ENCODE measurements at places on chromosomes 7 and 10. TPM values are rescaled to one million over a fixed set of nuclear protein-coding genes. Genes with fewer than 3 reads are reported as not detected.

The NKX1-2 gene
- not detected for polyA plus RNA-seq

GRCh38 chr7:9407816-9408215, 974.4 kb downstream of the NXPH1 start:
- H3K27me3 ChIP-seq: no peaks in the 10 kb centered on the region
- H3K27ac ChIP-seq: no peak overlapping the region
- H3K36me3 ChIP-seq: no peaks in the 10 kb centered on the region
- no peak overlapping the region for H3K4me3 ChIP-seq

DNA sequence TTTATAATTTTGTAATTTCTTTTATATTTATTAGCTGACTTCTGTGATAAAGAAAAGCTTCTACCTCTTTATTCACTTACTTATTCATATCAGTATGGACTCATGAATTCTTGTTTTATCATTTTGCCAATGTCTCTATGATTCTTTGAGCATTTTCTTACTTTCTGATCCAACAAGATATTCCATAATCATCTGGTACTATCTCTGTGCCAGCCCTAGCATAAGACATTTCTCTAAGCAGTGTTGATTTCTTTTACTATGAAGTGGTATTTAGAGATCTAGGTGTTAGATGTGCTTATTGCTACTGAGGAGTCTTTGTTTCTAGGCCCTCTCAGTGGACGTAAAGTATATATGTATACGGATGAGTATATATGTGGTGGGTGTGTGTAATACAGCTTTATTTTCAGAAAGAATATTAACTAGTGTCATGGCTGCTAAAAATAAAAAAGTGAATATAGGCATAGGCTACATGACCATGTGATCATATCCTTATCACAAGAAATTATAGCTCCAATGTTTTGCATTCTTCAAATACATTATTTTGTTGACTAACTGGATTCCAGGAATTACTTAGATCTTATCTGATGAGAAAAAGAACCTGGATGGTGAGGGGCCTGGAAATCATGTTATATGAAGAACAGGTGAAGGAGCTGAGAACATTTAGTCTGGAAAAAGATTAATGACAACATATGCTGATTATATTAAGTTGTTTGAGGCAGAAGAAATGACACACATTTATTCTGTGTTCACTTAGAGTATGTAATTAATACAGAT, 13.1 kb downstream of the PHTF2 start:
- no peak for DNase-seq
- peaks cover 7% of the 10 kb centered on the region for H3K36me3 ChIP-seq
- no peaks in the 10 kb centered on the region for H3K4me1 ChIP-seq
- H3K27ac ChIP-seq: no peak overlapping the region

GRCh38 chr10:120262857-120263547, 194.0 kb upstream of the PLPP4 start:
- H3K27ac ChIP-seq: no peak overlapping the region
- H3K4me1 ChIP-seq: no peaks in the 10 kb centered on the region
- no peaks in the 10 kb centered on the region for H3K27me3 ChIP-seq
- H3K4me3 ChIP-seq: no peak overlapping the region

DNA sequence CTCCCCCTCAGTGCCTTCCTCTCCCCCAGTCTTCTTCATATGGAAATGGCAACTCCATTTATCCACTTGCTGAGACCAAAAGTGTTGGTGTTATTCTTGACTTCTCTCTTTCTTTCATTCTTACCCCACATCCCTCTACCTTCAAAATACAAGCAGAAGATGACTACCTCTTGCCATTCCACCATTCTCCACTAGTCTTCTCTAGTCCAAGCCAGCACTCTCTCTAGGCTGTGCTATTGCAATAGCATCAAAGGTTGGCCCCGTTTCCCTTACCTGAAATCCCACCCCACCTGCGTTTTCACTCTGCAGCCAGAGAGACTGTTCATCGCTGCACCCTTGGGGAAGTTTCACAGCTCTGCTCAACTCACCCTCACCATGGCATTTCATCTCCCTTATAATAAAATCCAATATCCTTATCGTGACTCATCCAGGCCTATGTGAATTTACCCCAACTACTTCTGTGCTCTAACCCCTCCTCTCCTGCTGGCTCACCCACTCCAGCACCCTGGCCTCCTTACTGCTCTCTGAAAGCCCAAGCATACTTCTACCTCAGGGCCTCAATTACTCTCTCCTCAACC, 109.1 kb downstream of the LSM5 start:
- no peak for DNase-seq
- H3K27ac ChIP-seq: no peak overlapping the region
- no peaks in the 10 kb centered on the region for H3K36me3 ChIP-seq
- H3K27me3 ChIP-seq: no peaks in the 10 kb centered on the region
- no peak overlapping the region for H3K4me3 ChIP-seq
- no peaks in the 10 kb centered on the region for H3K4me1 ChIP-seq

DNA sequence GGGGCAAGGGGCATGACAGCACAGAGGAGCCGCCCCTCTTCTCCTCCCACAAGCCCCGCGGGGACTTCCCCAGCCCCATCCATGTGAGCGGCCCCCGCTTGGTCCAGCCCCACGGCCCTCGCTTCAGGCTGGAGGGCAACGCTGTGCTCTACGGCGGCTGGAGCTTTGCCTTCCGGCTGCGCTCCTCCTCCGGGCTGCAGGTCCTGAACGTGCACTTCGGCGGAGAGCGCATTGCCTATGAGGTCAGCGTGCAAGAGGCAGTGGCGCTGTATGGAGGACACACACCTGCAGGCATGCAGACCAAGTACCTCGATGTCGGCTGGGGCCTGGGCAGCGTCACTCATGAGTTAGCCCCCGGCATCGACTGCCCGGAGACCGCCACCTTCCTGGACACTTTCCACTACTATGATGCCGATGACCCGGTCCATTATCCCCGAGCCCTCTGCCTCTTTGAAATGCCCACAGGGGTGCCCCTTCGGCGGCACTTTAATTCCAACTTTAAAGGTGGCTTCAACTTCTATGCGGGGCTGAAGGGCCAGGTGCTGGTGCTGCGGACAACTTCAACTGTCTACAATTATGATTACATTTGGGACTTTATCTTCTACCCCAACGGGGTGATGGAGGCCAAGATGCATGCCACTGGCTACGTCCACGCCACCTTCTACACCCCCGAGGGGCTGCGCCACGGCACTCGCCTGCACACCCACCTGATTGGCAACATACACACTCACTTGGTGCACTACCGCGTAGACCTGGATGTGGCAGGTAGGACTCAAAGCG, 5.1 kb downstream of the AOC1 start:
- peaks cover 3% of the 10 kb centered on the region for H3K4me1 ChIP-seq
- no peak for DNase-seq
- H3K36me3 ChIP-seq: no peaks in the 10 kb centered on the region
- no peak overlapping the region for H3K4me3 ChIP-seq
- no peak overlapping the region for H3K27ac ChIP-seq
- no peaks in the 10 kb centered on the region for H3K27me3 ChIP-seq

DNA sequence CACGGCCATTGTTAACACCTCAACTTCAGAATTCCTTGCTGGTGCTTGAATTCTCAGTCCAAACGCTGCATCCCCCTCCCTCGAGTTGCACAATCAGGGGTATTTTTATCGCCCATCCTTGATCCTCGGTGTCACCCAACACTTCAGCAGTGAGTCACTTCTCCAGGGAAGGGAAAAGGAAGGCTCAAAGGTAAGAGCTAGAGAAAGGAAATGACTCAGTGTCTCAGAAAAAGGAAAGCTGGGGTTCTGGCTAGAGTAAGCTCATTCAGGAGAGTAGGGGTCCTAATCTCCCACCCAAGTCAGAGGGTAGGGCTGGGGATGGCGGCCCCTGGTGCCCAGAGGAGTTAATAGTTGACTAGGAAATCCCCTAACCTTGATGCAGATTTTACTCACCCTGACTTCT, 39.8 kb upstream of the TRIM8 start:
- H3K36me3 ChIP-seq: peaks cover 61% of the 10 kb centered on the region
- H3K27me3 ChIP-seq: no peaks in the 10 kb centered on the region
- H3K4me1 ChIP-seq: peaks cover 3% of the 10 kb centered on the region
- H3K4me3 ChIP-seq: no peak overlapping the region
- no peak for DNase-seq

DNA sequence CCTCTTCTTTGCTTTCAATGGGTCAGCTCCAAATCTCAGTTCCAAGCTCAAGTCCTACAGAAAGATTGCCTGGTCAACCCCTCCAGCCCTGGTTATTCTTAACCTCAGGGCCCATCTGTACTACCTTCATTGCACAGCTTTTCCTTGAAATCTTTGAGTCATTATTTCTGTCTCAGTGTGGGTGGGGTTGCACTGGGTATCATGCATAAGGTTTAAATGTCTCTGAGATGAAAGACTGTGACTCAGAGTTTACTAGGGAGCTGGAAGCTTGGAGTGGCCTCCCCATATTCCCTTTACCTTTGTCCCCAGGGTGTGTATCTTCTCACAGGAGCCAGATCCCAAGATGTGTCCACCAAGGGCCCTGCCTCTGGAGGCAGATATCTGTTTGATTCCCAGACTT, 3.3 kb upstream of the OR6V1 start:
- DNase-seq: no peak
- no peak overlapping the region for H3K27ac ChIP-seq
- peaks cover 33% of the 10 kb centered on the region for H3K4me1 ChIP-seq

DNA sequence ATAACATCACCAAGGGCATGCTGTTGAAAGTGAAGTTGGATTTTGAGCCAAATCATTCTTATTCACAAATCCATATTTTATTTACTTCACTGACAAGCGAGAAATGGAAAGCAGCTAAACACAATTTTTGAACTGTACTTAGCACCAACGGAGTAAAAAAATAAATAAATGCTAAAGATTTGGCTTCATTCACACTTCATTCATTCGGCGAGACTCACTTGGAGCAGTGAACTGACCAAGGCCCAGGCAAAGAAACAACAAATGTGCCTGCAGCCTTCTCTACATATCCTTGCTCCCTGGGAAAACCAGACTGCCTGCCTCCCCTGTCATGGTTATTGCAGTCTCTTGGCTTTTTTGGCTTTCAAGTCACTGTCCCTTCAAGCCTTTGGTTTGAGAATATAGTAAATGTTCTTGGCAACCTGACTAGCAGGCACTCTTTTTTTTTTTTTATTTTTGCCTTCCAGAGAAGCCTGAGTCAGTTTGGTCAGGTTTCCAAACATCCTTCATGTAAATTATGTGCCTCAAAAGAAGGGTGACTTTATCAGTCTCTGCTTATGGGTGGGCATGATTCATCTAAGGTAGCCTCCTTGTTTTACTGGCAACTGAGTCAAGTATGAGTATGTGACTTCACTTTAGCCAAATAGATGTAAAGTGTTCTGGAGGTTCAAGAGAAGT, 177.6 kb upstream of the MEOX2 start:
- no peaks in the 10 kb centered on the region for H3K27me3 ChIP-seq
- DNase-seq: no peak
- H3K36me3 ChIP-seq: no peaks in the 10 kb centered on the region
- H3K4me3 ChIP-seq: no peak overlapping the region
- H3K27ac ChIP-seq: no peak overlapping the region
- no peaks in the 10 kb centered on the region for H3K4me1 ChIP-seq

GRCh38 chr10:122864194-122864592, 15.2 kb downstream of the FAM24B start:
- no peak for DNase-seq
- no peak overlapping the region for H3K27ac ChIP-seq
- no peaks in the 10 kb centered on the region for H3K4me1 ChIP-seq
- no peak overlapping the region for H3K4me3 ChIP-seq

DNA sequence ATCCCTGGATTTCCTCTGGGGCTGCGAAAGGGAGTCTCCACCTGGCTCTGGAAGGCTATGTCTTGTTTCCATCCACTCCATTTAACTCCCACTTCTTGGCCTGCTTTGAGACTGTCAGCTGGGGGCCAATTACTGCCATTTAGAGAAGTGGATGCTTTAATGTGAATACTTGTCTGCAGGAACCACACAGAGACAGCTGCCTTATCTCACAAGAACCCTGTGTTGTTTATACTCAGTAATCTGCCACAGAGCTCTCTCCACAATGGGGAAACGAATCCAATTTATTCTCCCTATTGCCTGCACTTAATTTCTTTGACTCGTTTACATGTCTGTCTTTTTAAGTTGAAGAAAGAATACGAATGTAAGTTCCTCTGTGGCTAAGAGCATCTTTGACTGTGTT, 787.0 kb upstream of the C7orf33 start:
- H3K4me3 ChIP-seq: no peak overlapping the region
- H3K36me3 ChIP-seq: no peaks in the 10 kb centered on the region
- no peaks in the 10 kb centered on the region for H3K4me1 ChIP-seq
- no peaks in the 10 kb centered on the region for H3K27me3 ChIP-seq

DNA sequence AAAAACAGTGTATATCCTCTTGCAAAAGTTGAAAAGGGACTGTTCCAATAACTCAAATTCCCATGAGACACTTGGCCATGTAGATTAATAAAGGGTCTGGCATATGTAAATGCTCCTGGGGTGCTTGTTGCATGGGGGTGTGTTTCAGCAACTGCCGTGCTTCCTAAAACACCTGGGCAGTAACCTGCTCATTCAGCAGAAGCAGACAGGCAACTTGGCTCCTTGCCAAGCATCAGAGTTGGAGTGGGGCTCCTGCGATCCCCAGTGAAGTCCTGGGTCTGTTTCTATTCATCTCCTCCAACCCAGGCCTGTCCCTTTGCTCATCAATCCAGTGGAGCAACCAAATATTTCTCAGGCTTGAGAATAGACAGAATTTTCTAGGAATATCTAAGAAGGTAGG, 42.2 kb upstream of the ADAM12 start:
- no peak overlapping the region for H3K4me3 ChIP-seq
- DNase-seq: no peak
- no peaks in the 10 kb centered on the region for H3K27me3 ChIP-seq
- H3K4me1 ChIP-seq: no peaks in the 10 kb centered on the region
- no peak overlapping the region for H3K27ac ChIP-seq

The OR2A1 gene
- polyA plus RNA-seq: not detected

GRCh38 chr7:136877990-136878389, 9.5 kb downstream of the CHRM2 start:
- DNase-seq: no peak
- no peak overlapping the region for H3K4me3 ChIP-seq
- H3K4me1 ChIP-seq: no peaks in the 10 kb centered on the region
- no peaks in the 10 kb centered on the region for H3K36me3 ChIP-seq

GRCh38 chr10:31694929-31695837, 233.4 kb downstream of the ARHGAP12 start:
- H3K4me1 ChIP-seq: peaks cover 33% of the 10 kb centered on the region
- H3K36me3 ChIP-seq: no peaks in the 10 kb centered on the region
- no peaks in the 10 kb centered on the region for H3K27me3 ChIP-seq

DNA sequence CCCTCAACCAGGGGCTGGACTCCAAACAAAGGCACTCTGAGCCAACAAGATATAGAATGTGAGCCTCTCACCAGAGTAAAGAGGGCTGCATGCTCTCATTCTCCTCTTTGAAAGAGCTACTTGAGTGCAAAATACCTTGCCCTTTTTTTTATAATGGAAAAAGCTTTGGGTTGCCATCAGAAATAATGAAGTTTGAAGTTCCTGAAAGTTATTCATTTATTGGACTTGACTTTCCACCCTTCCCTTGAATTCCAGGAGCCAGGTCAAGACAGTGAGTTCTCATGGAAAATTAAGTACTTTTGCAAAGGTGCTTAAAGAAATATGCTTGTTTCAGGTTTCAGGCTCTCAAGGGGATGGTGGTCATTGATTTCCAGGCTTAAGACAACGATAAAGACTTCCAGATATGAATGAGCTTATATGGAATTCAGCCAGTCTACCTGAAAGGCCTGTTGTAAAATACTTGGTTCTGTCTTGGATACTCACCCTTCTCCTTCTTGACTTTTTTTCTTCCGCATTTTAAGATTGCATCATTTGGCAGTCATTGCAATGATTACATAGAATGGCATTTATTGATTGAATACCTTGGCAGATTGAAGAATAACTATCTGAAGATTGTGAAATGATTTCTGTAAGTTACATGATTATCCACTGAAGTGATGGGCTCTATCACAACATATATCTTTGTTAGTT, 696.4 kb downstream of the INHBA start:
- no peaks in the 10 kb centered on the region for H3K36me3 ChIP-seq
- H3K4me1 ChIP-seq: peaks cover 27% of the 10 kb centered on the region
- H3K27me3 ChIP-seq: no peaks in the 10 kb centered on the region
- DNase-seq: no peak
- no peak overlapping the region for H3K27ac ChIP-seq

The NANOS1 gene
- polyA plus RNA-seq: not detected
